Uterus (tissue), 4 donors: ENCODE measurements at places on chromosomes 5 and 9. TPM values are rescaled to one million over a fixed set of nuclear protein-coding genes. Genes with fewer than 3 reads are reported as not detected.

The PCDHGA5 gene
- total RNA-seq = 11.5 TPM

The CYLC2 gene
- total RNA-seq = not detected

The EGFL7 gene
- total RNA-seq = 1,791 TPM

The IFNA21 gene
- total RNA-seq = not detected

- DNase-seq = no peak
Measured at GRCh38 chr9:129610213-129610472, 10.8 kb downstream of the C9orf50 start.

- DNase-seq = no peak
Measured at GRCh38 chr9:120891245-120891883, 14.4 kb upstream of the PHF19 start.

DNA sequence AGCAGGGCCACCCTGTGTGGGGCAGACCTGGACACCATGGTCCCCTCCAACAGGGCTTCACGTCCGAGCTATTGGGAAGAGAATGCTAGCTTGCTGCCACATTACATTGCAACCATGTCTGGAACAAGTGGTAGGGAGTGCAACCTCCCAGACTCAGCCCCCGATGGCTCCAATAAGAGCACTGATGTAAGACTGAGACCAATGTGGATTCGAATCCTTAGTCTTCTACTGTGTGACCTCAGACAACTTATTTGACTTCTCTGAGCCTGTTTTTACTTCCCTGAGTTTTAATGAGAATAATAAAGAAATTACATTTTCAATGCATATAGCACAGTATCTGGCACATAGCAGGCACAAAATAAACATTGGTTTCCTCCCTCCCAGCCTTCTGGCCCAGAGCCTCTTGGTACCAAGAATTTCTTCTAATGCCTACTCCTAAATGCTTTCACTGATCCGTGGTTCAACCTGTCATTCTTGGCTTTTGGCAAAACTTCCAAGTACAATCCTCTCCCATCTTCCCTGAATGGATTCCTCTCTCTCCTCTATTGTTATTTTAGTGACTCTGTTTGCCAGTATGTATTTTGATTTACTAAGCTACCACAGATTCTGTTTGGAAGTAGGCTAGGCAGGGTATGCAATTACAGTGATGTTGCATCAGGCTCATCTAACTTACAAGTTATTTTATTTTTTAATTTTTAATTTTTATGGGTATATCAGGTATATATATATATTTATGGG lies 34.6 kb upstream of the COL15A1 start:
- no peak for DNase-seq

- DNase-seq = no peak
Measured at GRCh38 chr9:124202447-124202971, 55.2 kb upstream of the NEK6 start.

GRCh38 chr5:161734741-161735140 lies 49.2 kb downstream of the GABRA6 start:
- no peak for DNase-seq

DNA sequence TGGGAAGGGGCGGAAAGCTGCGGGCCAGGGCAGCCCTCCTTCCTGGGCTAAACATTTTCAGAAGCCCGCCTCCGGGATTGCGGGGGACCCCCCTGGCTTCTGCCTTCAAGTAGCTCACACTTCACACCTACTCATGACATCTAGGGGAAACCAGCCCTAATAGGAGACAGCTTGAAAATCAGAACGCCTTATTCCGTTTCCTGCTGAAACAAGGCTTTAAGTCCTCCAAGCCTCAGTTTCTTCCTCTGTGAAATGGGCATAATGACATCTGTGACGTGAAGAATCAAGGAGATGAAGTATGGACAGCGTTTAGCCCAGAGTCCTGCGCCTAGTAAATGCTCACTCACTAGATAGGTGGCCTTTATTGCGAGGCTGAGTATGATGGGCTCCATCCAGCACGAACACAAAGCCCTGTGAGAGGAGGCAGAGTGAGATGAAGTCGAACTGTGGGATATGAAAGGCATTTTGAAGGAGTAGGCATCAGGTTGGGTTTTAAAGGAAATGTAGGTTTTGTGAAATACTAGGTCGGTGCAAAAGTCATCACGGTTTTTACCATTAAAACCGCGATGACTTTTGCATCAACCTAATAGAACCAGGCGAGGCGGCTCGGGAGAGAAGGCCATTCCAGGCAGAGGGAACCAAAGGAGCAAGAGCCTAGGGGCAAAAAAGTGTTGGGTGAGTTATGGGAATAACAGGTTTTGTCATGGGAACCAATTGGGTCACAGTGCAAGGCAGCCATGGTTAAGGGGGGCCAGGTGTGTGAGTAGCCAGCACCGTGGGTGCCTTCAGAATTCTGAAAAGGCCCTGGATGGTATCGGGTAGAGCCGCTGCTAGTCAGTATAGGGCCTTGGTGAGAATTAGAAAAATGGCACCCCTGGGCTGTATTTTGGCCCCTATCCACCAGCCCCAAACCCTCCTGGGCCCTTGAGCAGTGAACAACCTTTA lies 1.0 kb upstream of the TSC1 start:
- DNase-seq = no peak

DNA sequence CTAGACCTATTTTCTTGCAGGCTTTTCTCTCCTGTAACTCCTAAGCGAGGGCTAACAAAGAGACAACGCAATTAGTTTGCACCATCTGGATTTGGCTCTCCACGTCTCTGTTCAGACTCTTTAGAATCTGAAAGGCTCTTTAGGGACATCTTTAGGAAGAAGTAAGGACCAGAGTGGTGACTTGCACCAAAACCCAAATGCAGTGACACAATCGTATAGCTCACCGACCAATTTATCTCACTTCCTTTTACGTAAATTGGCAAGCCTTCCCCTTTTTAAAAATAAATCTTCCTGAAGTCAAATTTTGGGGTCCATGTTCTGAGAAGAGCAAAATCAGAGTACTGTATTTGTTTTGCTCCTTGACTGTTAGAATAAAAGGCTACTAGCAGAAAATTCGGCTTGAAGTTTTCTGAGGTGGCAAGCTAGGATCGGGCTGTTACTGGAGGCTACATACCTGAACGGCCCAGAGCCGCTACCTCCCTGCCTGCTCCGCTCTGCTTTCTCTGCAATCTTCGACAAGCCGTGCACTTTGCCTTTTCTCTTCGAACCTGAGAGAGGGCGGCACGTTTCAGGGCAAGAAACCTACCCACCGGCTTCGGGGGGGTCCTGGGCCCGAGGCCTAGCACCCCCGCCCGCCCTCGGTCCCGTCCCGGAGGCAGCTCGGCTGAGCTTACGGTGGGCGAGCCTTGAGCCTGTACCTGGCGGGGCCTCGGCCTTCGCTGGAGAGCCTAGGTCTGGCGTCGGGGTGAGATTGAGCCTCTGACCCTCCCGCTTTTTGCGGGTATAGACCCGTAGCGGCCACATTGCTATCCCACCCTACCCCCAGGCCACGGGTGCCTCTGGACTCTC lies 537 bp downstream of the MEIKIN start:
- no peak for DNase-seq

GRCh38 chr5:147504535-147504934 lies 5.3 kb downstream of the DPYSL3 start:
- DNase-seq = no peak
